ENCODE measurements at places on chromosomes 2 and 18.

GRCh38 chr2:65999103-65999502 is 435.8 kb upstream of the MEIS1 start:
- DNase-seq, result no peak

DNA sequence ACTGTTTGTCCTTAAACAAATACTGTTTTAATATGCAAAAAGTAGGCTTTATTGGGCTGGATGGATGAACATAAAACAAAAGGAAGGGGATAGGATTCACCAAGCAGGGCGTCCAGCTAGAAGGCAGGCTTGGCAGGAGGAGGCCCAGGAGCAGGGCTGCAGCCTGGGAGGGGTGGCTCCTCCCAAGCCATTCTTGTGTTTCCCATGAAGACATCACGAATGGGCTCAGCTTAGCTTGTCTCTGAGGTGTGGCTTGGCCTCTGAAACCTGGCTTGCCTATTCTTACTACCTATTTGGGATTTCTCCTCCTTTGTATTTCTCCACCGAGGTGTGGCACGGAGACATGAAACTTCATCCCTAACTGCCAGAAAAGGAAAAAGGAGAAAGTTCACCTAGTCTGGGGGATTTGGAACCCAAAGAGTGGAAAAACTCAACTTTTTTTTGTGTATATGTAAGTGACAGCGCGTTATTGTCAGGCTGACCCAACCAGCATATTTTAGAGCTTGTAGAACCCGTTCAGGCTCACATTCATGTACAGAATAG is 481.9 kb upstream of the SPRED2 start:
- DNase-seq, result no peak

DNA sequence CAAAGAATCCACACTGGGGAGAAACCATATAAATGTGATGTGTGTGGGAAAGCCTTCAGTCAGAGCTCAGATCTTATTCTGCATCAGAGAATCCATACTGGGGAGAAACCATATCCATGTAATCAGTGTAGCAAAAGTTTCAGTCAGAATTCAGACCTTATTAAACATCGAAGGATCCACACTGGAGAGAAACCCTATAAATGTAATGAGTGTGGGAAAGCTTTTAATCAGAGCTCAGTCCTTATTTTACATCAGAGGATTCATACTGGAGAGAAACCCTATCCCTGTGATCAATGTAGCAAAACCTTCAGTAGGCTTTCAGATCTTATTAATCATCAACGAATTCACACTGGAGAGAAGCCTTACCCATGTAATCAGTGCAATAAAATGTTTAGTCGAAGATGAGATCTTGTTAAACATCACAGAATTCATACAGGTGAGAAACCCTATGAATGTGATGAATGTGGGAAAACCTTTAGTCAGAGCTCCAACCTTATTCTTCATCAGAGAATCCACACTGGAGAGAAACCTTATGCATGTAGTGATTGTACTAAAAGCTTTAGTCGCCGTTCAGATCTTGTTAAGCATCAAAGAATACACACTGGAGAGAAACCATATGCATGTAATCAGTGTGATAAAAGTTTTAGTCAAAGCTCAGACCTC is 16.7 kb upstream of the ZSCAN30 start:
- DNase-seq, result no peak

- no peak for DNase-seq
Measured at GRCh38 chr2:64517511-64517884, 6.6 kb upstream of the AFTPH start.

- DNase-seq, result no peak
Measured at GRCh38 chr18:61850756-61851155, 42.1 kb downstream of the RNF152 start.

GRCh38 chr2:10150436-10150835 is 27.9 kb downstream of the RRM2 start:
- no peak for DNase-seq

GRCh38 chr2:83784947-83785346 is 674.1 kb downstream of the SUCLG1 start:
- no peak for DNase-seq

GRCh38 chr18:79922971-79923411 is 28.5 kb downstream of the SLC66A2 start:
- DNase-seq, result no peak

- no peak for DNase-seq
Measured at GRCh38 chr2:130387071-130387400, 31.2 kb downstream of the PTPN18 start.

- DNase-seq, result peak; percentile 51
Measured at GRCh38 chr2:181891966-181892798, 652 bp downstream of the ITPRID2 start.

DNA sequence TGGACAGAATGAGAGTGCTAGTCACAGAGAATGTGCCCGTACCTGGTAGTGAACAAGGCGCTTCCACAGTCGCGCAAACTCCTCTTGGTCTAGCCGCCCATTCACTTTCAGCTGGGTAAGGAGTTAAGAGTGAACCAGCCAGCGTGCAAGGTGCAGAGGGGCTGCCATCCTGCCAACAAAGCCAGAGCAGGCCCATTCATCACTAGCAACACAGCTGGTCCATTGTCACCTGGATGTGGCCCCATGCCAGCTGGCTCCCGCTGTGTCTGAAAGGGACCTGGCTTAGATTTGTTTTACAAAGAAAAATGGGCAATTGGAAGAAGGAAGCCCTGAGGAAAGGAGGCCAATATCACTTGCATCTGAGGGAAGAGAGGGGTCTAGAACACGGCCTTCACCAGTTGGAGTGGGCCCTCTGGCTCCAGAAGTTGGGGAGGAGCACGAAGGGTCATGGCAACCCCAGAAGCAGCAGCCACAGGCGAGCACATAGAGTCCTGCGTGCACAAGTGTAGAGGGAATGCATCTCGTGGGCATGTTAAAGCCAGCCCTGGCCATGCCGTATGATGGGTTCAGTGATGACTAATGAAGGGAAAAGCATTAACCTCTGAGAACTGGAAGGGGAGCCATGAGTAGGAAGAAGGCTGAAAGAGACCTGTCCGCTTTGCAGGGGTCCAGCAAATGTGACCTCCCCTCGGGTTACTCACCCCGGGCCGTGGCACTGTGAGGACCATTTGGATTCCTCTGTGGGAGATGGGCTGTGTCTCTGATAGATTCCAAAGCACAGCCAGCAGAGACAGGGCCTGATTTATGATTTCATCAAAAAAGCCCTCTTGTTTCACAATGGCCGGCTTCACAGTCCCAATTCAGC is 70.6 kb downstream of the CAPN13 start:
- no peak for DNase-seq

- no peak for DNase-seq
Measured at GRCh38 chr2:216490061-216490460, 8.6 kb upstream of the RPL37A start.

DNA sequence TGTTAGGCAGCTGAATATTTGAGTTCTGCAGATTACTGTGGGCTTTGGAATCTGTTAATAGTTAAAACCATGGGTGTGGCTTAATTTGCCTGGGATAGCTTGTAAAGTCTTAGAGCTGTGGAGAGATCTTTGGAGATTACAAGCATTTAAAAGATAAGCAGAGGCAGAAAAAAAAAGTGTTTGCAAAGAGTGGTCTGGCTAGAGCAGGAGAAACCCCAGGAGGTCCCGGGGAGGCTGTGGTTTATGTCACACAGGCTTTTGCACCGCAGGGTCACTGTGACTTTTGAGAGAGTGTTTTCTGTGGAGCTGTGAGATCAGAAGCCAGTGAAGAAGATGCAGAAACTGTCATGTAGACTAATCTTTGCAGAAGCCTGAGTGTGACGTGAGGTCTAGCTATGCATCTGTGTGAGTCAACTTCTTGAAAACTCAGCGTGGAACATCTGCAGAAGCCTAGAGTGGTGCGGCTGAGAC is 49.0 kb downstream of the SETBP1 start:
- peak; percentile 61 for DNase-seq

DNA sequence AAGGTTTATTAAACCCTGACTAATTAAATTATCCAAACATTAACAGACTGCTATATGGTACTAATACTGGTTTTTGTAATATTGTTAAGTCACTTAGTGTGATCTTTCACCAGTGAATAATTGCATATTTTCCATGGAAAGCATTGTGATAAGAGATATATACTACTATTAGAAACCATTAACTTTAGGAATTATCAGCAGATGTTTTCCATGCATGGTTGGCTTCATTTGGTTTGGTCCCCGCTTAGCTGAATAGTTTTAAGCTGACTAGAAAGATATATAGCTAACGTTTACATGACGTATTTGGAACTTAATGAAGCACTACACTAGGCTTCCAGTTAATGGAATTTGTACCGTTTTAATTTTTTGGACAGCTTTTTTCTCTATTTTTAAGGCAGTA is 37.9 kb downstream of the LCLAT1 start:
- no peak for DNase-seq

DNA sequence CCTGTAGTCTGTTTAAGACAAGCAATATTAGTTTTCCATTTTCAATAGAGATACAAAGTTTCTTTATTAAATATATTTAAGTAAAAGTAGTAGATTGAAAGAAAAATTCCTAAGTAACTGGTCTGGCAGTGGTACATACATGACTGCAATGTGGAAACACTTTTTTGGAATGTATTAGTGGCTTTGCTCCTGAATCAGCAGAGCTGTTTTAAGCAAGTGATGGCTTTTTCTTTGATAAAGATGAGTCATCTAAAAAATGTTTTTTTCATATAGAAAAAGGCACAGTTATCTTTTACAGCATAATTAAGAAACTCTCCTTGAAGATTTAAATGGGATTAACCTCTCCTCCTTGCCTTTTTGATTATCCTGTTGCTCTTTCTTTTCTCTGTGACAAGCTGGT is 34.9 kb downstream of the KDM3A start:
- no peak for DNase-seq

DNA sequence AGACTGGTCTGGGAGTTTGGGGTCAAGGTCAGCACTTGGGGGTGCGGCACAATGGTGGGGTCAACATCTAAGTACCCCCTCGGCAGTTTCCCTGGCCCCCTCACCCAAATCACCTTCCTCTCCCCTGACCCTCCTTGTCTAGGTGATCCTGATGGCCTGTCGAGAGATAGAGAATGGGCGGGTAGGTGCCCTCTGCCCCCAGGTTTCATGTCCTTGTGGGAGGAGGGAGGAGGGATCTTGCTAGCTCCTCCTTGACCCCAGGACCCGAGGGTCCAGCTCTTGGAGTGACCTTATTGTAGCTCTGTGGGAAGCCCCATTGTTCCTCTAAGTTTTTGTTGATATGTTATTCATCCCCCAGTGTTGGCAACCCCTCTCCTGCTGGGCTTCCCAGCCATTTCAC is 3.6 kb downstream of the PTPN18 start:
- DNase-seq, result no peak

DNA sequence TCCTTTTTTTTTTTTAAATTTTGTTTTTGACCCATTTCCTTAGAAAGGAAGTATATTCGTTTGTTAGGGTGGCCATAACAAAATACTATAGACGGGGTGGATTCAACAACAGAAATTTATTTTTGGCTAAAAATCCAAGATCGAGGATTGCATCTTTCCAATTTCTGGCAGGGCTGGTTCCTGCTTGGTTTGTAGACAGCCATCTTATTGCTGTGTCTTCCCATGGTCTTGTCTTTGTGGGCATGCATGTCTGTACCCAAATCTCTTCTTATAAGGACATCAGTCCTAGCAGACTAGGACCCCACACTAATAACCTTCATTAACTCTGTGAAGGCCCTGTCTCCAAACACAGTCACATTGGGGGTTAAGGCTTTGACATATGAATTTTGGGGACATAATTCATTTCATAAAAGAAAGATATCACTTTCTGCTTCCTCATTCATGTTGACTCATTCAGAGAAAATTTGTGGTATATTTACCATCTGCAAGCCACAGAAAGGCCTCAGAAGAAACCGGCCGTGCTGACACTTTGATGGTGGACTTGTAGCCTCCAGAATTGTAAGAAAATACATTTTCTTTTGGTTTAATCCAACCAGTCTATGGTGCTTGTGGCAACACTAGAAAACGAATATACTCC is 262.1 kb downstream of the LPIN1 start:
- no peak for DNase-seq

DNA sequence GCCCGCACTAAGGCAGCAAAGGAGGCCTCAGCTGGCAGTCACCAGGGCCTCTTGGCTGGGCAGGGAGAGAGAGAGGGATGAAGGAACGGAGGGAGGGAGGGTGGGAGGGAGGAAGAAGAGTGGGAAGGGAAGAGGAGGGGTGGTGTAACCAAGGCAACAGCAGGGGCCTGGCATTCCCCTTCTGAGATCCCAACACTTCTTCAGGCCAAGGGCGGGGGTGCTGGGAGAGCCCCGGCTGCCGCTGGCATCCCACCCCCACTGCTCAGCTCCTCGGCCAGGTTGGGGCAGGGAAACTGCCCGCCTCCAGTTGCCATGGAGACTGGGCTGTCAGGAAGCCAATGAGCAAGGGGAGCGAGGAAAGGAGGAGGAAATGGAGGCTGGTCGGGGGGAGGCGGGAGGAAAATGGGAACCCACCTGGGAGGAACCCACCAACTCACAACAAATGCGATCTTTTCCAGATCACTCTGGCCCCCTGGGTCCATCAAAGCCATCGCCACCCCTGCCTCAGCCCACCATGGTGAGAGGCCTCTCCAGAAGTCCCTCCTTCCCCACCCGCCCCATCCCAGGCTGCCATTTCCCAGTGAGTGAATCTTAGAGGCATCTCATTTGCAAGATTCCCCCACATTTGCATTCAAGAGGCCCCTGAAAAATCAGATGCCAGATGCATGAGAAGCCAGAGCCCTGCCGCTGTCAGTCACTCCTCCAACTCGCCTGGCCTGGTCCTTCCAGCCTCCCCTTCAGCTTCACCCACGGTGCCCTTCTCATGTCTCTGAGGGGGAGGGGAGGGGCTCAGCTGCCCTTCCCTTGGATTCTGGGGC is 12.4 kb downstream of the SH2D6 start:
- DNase-seq, result no peak

DNA sequence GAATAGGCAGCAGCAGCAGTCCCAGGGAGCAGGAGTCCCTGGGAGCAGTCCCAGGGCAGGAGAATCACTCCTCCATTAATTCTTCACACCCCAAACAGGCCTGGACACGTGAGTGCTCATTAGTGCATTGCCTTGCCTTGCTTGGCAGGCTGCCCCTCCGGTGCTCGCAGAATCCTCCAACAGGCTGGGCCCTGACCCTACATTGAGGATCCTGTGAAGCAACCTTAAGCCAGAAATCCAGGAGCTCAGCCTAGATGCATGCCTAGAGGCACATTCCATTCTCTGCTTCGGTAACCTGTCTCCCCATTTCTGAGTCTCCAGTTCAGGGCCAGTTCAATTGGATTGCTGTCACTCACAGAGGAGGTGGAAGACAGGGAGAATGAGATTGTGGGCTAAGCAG is 97.4 kb upstream of the LRATD1 start:
- no peak for DNase-seq

DNA sequence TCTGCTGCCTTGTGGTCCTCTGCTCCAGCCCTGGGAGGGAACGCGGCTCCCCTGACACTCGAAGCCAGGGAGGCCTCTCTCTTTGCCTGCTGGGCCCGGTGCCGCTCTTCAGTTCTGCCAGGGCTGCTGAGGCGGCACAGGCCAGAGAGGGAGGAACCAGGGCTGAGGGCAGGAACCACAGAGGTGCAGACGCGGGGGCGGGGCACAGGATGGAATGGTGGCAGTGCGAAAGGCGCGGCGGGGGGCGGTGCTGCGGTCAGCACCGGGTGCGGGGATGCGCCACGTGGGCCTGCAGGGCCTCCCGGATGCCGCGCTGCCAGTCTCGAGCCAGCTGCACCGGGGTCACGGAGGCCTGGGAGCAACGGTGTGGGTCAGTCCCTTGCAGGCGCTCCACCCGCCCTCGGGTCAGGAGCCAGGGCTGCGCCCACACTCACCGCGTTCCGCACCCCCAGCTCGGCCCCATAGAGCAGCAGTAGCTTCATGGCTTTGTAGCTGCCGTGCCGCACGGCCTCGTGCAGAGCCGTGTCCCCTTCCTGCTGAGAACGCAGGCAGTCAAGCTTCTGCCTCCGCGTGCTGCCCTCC is 4.4 kb downstream of the ANKRD23 start:
- peak; percentile 87 for DNase-seq

GRCh38 chr2:30915486-30915885 is 108.2 kb upstream of the CAPN13 start:
- DNase-seq, result no peak
